MV-4-11 (cell line): ENCODE measurements at places on chromosomes 12 and 14.

- no peak for DNase-seq
Observed at GRCh38 chr12:113231235-113232088, 10.2 kb downstream of the TPCN1 start.

DNA sequence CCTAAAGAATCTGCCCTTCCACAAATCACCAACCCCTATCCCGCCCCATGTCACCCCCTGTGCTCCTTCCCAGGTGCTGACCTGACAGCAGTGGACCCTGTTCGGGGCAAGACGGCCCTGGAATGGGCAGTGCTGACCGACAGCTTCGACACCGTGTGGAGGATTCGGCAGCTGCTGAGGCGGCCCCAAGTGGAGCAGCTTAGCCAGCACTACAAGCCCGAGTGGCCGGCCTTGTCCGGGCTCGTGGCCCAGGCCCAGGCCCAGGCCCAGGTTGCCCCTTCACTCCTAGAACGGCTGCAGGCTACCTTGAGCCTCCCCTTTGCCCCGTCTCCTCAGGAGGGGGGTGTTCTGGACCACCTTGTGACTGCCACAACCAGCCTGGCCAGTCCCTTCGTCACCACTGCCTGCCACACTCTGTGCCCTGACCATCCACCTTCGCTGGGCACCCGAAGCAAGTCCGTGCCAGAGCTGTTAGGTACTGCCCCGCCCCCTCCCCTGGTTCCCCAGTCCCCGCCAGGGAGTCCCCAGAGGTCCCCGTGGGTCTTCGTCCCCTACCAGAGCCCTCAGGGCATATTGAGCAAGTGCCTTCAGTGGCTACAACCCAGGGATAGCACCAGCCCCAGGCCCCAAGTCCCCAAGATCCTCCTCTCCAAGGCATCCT is 2.7 kb downstream of the ANKRD33 start:
- DNase-seq, result no peak

DNA sequence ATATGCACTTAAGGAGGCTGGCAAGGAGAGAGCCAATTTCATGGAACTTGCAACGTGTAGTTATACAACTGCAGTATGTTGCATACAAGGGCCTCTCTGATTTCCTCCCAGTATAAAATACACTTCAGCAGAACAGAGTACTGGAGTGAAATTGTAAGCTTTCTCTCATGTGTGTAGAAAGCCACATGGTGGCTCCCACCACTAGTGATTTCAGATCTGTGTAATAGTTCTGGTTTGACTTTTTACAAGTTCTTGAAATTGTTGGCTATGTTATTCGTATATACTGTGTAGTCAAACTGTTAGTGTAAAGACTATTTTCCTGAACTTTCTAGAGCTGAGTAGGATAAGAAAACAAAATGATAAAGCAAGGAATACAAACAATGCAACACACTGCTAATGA is 16.4 kb upstream of the LMO3 start:
- DNase-seq, result no peak

DNA sequence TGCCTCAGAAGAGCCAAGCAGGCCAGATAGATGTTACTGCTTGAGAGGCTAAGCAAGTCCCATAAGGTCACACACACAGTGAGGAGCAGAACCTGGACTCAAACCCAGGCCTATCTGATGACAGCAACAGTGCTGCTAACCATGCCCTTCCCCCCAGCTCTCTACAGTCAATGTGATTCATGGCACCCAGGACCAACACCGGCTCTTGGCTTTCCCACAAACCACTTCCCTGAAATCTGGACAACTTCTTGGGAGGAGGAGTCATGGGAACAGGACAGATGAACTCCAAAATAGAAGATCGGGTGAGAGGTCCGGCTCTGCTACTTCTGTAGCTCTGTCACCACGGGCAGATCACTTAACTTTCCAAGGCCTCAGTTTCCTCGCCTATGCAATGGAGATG is 716 bp upstream of the PTGDR start:
- DNase-seq, result peak; percentile 32

GRCh38 chr12:53212931-53213330 is 5.9 kb upstream of the ITGB7 start:
- DNase-seq, result no peak

- peak; percentile 66 for DNase-seq
Observed at GRCh38 chr12:32671930-32672780, 6.9 kb upstream of the DNM1L start.

DNA sequence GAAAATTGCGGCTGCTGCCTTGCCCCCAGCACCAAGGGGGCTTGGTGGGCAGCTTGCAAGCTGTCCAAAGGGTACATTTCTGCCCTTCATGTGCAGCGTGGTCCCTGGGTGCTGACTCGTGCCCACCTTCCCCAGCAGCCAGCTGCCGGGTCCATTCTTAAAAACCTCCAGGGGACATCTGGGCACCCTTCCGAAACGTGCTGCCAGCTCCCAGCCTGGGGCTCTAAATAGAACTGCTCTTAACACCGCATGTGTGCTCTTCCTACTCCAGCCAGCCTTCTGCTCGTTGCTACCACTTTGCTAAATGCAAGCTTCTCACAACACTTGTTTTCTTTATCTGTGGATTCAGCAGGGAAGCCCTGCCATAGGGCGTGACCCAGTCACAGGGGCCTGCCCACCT is 66.0 kb downstream of the RIMBP2 start:
- no peak for DNase-seq

GRCh38 chr12:124157406-124157805 is 137.5 kb upstream of the RFLNA start:
- DNase-seq, result no peak
